ENCODE measurements at places on chromosomes 3 and 15.
A peak's percentile ranks its signal among the peaks of the same experiment; 100 is the strongest.

DNA sequence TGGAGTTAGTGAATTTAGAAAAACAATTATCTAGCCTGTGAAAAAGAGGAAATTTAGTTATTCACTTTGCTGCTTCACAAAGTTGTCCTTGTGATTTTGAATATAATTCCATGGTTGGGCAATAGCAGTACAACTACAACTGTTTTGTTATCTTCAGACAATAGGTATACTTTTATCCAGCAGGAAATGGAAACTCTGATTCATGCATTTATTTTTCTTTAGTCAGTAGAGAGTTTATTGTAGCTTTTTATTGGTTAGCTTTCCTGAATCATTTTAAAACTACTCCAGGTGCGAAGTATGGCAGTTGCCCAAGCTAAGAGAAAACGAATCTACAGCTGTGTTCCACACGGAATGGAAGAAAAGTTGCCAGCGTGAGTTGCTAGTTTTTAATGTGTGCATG is 80.3 kb downstream of the TM4SF4 start:
- ATAC-seq = no peak

GRCh38 chr3:94305835-94306611 is 243.2 kb downstream of the NSUN3 start:
- peak; percentile 24 for ATAC-seq

GRCh38 chr3:79167651-79168416 is 600.0 kb downstream of the ROBO1 start:
- no peak for ATAC-seq

GRCh38 chr3:172560026-172560425 is 36.8 kb upstream of the TNFSF10 start:
- no peak for ATAC-seq

DNA sequence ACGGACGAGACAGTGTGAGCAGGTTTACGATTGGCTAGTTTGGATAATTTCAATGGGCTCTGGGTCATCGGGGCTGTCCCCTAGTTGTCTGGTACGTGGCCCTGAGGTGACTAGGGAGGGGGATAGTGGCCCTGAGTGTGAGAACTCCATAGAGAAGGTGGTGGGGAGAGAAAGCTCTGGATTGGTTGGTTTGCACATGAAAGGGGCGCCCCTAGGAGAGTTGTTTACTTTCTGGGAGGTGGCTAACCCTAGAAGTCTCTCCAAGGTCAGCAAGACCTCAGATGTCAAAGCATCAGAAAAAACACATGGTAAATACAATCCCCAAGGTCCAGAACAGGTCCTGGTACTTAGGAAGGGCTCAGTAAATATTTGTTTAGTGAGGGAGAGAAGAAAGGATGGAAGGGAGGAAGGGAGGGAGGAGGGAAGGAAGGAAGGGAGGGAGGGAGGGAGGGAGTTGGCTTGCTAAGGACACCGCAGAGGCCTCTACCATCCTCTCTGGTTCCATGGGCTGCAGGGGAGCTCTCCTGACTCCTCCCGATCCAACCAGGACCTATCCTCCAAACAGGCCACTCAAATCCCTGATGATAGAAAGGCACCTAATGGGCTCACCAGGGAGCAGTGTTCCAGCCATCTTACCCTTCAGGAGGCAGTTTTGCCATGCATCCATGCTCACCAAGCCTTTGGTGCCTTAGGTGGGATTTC is 3.0 kb upstream of the TRH start:
- no peak for ATAC-seq

GRCh38 chr15:100862162-100862561 is 17.5 kb upstream of the ALDH1A3 start:
- no peak for ATAC-seq

- ATAC-seq = peak; percentile 93
Measured at GRCh38 chr3:196159952-196160804, 51.0 kb downstream of the ZDHHC19 start.

- ATAC-seq = no peak
Measured at GRCh38 chr15:60854858-60855564, 374.1 kb downstream of the RORA start.

GRCh38 chr3:46852839-46853355 is 10.3 kb downstream of the MYL3 start:
- no peak for ATAC-seq

- no peak for ATAC-seq
Measured at GRCh38 chr3:36648241-36649034, 115.9 kb downstream of the DCLK3 start.

GRCh38 chr3:116190095-116190494 is 255.2 kb downstream of the LSAMP start:
- no peak for ATAC-seq

DNA sequence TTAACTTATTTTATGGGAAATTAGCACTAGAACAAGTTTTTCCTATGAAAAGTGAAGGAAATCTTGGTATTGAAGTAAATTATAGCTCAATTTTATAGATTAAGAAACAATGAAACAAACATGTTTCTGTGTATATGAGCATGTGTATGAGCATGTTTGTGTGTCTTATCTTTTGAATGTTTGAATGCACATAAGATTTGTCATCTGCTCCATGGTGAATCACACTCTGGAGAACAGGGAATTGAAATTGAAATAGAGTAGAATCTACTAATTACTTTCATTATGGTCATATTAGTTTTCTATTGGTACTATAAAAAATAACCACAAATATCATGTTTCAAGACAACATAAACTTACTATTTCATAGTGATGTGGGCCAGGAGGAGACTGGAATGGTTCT is 646.6 kb downstream of the OTOL1 start:
- ATAC-seq = no peak

DNA sequence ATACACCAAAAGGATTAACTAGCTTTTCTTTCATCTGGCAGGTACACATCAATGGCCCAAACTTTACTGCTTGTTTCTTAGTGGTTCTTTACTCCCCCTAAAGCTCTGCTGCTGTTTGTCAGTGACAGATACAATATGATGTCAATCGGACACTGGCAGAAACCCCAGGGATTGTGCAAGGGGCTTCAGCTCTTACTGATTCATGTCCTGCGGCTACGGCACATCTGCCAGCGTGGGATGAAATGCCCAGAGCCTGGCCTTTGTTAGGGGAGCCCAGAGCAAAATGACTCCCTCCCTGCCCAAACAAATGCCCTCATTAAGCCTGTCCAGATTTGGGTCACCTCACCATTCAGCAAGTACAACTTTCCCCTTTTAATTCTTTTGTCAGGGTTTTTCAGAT is 28.3 kb downstream of the SRP14 start:
- no peak for ATAC-seq

- no peak for ATAC-seq
Measured at GRCh38 chr3:167657684-167658225, 4.0 kb upstream of the WDR49 start.

- peak; percentile 48 for ATAC-seq
Measured at GRCh38 chr15:41512940-41513505, 604 bp downstream of the LTK start.

GRCh38 chr3:39098473-39099000 is 8.9 kb downstream of the GORASP1 start:
- no peak for ATAC-seq

- ATAC-seq = no peak
Measured at GRCh38 chr3:178851564-178851963, 220.0 kb downstream of the ZMAT3 start.

- peak; percentile 19 for ATAC-seq
Measured at GRCh38 chr3:133256787-133257483, 142.9 kb upstream of the BFSP2 start.

- no peak for ATAC-seq
Measured at GRCh38 chr15:73244333-73244732, 124.4 kb downstream of the HCN4 start.

DNA sequence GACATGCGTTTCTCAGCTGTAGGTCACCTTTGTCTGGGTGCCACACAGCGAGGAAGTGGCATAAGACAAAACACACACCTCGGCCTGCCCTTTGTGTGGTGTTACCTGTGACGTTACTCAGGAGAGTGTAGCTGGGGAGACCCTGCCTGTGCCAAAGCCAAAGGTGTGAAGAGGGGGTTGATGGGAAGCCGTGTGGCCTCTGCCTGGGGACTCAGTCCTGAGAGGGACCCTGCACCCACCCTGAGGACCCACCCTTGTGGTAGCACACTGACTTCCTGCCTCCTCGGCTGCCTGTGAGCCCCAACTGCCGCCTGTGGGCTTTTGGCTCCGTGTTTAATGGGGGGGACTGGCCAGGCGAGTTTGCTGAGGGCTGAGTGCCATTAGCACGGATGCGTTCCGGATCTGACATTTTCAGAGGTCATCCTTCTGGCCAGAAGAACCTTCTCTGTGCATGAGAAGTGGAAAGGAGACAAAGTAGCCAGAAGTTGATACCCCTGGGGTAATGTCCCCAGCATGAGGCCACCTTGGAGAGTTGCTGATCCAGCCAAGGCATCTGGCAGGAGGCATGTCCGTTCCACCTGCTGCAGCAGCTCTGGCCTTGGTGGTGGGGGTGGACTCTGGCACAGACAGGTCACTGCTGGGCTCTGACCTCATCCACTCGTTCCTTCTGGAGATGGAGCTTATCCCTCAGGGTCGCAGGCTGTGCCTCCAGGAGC is 51.8 kb upstream of the FURIN start:
- ATAC-seq = no peak

DNA sequence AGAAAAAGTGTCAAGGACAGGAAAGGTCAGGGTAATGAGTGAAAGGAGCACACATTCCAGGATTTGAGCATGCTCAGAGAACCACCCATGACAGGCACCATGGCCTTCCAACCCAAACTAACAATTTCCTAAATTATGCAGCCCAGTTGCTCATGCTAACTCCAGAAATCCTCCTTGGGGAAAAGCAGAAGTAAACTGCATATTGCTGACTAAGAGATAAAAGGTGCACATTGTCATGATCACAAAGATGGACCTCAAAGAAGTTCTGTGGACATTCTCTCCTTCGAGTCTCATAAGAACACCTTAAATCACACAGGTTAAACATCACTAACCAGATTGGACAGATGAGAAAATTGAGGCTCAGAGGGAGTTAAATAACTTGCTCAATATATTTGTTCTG is 97.6 kb upstream of the SLC25A36 start:
- ATAC-seq = no peak

GRCh38 chr3:46665763-46666452 is 27.6 kb downstream of the ALS2CL start:
- ATAC-seq = no peak

DNA sequence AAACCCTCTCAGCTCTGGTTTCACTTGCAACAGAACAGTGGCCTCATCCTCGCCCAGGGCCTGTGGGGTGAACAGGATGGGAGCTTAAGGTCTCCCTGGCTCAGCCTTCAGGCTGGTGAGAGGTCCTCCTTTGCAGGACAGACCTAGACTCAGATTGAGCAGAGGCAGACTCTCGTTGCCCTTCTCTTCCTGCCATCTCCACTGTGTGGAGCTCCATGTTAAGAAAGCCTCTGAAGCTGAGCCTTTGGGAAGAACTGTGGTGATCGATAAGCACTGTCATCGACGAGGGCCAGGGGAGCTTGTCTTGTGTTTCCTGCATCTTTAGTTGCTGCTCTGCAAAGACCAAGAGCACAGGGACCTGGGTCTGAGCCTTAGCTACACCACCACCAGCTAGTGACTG is 37.8 kb upstream of the GRIP2 start:
- ATAC-seq = no peak

DNA sequence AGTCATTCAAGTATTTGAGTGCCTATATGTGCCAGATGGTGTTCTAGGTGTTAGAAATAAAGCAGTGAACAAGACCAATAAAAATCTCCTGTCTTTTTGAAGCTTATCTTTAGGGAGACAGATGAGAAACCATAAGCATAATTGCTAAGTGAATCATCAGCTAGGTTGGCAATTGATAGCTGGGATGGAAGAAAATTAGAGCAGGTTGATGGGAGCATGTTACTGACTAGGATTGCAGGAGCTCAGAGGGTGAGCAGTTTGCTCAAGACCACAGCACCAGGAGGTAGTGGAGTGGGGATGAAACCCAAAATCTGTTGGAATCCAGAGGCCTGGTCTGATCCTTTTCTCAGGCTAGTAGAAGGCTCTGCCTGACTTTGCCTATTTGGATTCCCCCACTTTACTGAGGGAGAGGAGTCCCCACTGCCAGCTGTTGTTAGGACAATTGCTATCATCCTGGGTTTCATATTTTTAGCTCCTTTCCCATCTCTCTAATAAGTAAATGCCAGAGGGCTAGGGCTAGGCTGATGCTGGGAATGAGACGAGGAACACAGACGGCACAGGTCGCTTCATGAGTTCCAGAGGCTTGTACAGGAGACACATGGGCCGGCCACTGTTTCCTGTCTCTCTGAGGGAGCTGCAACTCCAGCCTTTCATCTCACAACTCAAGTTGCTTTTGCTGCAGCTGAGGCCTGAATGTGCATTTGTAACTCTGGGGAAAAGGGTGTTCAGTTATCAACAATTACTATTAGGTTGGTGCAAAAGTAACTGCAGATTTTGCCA is 102.9 kb downstream of the CACNA1D start:
- ATAC-seq = no peak

- no peak for ATAC-seq
Measured at GRCh38 chr3:63582943-63583500, 69.5 kb upstream of the SNTN start.

GRCh38 chr3:177451864-177452830 is 254.9 kb upstream of the TBL1XR1 start:
- peak; percentile 90 for ATAC-seq

DNA sequence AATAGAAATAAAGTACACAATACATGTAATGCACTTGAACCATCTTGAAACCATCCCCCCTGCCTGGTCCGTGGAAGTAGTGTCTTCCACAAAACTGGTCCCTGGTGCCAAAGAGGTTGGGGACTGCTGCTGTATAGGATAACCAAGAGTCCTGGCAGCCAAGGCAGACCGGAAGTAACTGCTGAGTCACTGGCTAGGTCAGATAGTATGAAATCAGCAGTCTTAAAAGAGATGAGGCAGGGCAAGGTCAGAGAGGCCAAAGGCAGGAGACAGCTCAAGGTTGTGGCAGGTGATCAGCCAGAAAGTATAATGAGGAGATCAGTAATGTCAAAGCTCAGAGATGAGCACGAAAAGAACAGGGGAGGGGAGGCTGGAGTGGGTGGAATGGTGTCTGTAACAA is 60.2 kb downstream of the MAP3K13 start:
- ATAC-seq = no peak

All from motor neuron (in vitro differentiated cells).